ENCODE measurements at places on chromosomes 11 and 22.

- no peak overlapping the region for H3K4me3 ChIP-seq
- no peak overlapping the region for H3K27ac ChIP-seq
- no peaks in the 10 kb centered on the region for H3K4me1 ChIP-seq
- DNase-seq: no peak
Observed at GRCh38 chr22:37069319-37069718, 17.8 kb downstream of the KCTD17 start.

GRCh38 chr11:134752964-134753770 is 341.1 kb upstream of the B3GAT1 start:
- H3K36me3 ChIP-seq: no peaks in the 10 kb centered on the region
- no peak overlapping the region for H3K4me3 ChIP-seq
- H3K27ac ChIP-seq: no peak overlapping the region
- H3K4me1 ChIP-seq: no peaks in the 10 kb centered on the region
- H3K27me3 ChIP-seq: no peaks in the 10 kb centered on the region

- H3K4me3 ChIP-seq: no peak overlapping the region
- DNase-seq: no peak
- H3K36me3 ChIP-seq: no peaks in the 10 kb centered on the region
- H3K27ac ChIP-seq: no peak overlapping the region
Observed at GRCh38 chr11:114713756-114714155, 35.4 kb downstream of the NXPE2 start.

DNA sequence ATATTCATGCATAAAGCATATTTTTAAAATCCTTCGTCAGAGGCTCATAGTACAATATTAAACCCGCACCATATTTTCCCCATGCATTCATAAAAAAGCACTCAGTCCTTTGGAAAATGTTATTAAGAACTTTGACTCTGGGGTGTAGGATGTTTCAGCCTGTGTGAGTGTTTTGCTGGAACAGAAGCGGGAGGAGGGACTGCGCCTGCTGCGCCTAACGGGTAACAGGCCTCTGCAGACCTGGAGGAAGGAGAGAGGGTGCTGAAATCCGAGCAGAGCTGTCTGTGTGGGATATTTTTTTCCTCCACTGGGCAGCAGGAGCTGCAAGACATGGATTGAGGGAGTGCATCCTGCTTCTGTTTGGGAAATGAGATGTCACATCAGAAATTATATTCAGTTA is 483.0 kb downstream of the BRD1 start:
- no peaks in the 10 kb centered on the region for H3K27me3 ChIP-seq
- no peak overlapping the region for H3K27ac ChIP-seq

GRCh38 chr11:72263361-72263760 is 19.4 kb upstream of the PHOX2A start:
- no peaks in the 10 kb centered on the region for H3K27me3 ChIP-seq
- no peaks in the 10 kb centered on the region for H3K4me1 ChIP-seq
- DNase-seq: no peak
- H3K4me3 ChIP-seq: no peak overlapping the region
- no peak overlapping the region for H3K27ac ChIP-seq
- no peaks in the 10 kb centered on the region for H3K36me3 ChIP-seq

Data from gastrocnemius medialis (tissue), 4 donors.